Activated naive CD8-positive, alpha-beta T cell treated with anti-CD3 and anti-CD28 coated beads, Interleukin-2, amount 10 ng/mL, durations not matched to agents 7 days and 5 days (primary cell): ENCODE measurements at places on chromosomes 11 and 22.

- DNase-seq = no peak
These were observed 30.5 kb downstream of the LARGE1 start for GRCh38 chr22:33889748-33890147.

GRCh38 chr22:19775496-19776325 is 15.1 kb downstream of the TBX1 start:
- peak; percentile 16 for DNase-seq

- peak; percentile 72 for DNase-seq
These were observed 10.8 kb upstream of the LDHA start for GRCh38 chr11:18383388-18384156.

DNA sequence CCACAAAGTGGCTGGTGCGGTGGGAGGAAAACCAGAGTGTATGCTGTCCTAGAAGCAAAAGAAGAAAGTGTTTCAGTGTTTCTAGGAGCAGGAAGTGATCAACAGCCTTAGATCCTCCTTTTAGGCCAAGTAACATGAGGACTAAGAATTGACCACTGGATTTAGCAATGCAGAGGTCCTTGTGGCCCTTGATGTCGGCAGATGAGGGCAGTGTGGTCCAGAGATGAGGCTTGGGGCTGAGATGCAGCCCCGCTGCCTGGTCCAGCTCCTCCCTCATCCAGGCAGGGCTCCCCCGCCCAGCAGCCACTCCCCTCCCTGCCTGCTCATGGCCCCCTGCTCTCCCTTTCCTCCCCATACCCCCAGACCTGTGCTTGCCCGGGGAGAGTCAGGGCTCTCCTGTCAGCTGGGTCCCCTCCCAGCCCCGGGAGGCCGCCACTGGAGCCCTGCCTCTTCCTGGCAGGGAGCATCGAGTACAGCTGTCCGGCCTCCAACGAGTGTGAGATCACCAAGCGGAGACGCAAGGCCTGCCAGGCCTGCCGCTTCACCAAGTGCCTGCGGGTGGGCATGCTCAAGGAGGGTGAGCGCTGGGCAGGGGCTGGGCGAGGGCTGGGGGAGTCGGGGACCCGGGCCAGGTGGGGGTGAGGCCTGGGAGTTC is 3.7 kb downstream of the TRMT112 start:
- no peak for DNase-seq

DNA sequence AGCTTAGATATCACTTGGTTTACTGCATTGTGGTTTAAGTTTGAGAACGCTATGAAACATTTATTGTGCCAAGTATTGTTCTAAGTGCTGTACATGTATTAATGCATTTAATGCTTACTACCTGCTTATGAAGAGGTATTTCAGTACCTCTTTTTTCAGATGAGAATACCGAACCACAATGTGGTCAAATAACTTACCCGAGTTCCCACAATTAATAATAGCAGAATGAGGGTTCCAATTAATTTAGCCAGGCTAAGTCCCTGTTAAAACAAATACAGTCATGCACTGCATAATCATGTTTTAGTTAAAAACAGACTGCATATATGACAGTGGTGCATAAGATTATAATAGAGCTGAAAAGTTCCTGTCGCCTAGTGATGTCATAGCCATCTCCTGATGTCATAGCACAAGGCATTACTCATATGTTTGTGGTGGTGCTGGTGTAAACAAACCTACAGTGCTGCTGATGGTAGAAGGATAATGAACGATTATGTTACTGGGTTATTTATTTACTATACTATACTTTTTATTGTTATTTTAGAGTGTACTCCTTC is 4.3 kb downstream of the ZC3H12C start:
- DNase-seq = no peak

DNA sequence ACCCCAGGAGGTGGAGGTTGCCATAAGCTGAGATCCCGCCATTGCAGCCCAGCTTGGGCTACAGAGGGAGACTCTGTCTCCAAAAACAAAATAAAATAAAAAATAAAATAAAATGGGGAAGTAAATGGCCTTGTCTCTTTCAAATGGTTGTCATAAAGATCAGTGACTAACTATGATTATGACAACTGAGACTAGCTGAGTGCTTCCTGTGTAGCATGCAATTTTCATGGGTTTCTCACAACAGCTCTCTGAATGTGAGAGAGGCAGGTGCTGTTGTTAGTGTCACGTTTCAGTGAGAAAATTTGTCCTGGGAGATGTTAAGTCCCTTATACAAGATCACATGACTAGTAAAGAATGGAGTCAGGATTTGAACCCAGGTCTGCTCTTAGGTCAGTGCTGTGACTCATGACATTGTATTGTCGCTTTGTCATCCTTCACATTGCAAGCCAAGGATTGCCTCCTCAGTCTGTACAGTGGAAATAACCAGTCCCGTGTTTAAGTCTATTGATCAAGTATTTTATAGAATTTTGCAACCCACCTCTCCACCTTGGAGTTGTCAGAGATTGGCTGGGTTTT is 163.3 kb upstream of the CCDC90B start:
- DNase-seq = no peak

DNA sequence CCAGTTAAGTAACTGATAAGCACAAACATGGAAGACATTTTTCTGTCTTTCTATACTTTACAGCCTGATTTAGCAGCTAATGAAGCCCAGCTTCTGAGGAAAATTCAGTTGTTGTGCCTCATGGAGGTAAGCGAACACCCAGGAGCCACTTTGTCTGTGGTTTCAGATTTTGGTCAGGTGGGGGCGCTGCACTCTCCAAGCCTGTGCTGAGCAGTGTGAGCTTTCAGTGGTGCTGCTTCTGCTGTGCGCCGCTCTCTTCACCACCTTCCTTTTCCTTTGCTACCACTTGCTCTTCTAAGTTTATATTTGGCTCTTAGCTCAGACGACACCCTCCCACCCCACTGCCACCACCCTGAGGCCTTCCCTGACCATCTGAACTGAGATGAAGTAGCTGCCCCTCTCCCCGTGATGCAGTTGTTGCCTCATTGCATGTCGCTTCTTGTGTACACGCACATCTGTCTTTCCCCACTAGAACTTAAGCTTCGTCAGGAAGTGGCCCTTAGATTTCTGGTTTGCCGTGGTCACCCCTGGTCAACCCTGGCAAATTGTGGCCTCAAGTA is 14.0 kb downstream of the PSMD13 start:
- DNase-seq = peak; percentile 83

DNA sequence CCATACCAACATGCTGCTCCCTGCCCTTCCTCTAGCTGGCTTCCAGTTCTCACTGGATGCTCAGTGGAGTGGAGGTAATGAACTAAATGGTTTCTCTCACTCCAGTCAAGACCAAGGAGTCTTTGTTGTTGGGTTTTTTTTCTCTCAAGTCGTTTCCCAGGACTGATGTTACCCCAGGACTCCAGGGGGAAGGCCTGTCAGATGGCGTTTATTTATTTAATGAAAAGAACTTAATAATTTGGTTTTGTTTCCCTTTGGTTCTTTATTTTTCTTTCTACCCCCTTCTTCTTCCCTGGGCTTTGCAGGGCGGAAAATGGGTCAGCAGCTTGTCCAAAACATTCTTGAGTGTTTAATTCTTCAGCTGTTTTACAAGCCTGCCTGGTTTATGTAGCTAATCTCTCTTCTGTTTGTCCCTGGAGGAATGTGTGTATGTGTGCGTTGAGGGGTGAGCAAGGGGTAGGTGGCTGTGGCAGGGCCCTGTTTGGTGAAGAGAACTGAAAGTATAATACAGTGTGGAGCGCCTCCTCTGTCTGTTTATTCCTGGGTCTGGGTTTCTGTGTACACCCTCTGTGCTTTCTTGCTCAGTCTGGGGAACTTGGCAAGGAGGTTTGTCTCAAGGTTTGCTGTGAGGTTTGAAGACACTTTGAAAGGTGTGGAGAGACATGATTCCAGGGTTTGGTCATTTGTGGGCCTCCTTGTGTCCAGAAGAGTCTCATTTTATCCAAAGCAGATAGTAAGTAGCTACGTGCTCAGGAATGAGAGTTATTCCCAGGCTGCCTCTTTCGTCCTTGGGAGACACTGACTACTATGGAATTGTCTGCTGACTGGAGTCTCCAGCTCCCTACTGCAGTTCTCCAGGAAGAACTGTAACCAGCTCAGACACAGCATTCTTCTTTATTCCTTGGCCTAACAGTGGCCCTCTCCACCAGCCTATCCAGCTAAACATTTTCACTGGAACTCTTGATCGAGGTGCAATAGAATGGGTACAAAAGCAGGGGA is 175.5 kb downstream of the ADAMTS15 start:
- no peak for DNase-seq

GRCh38 chr11:114280696-114281095 is 15.5 kb upstream of the NNMT start:
- no peak for DNase-seq

- no peak for DNase-seq
These were observed 821 bp downstream of the CELF1 start for GRCh38 chr11:47552056-47552565.
